ENCODE measurements at places on chromosomes 6 and 20.
A peak's percentile ranks its signal among the peaks of the same experiment; 100 is the strongest.

DNA sequence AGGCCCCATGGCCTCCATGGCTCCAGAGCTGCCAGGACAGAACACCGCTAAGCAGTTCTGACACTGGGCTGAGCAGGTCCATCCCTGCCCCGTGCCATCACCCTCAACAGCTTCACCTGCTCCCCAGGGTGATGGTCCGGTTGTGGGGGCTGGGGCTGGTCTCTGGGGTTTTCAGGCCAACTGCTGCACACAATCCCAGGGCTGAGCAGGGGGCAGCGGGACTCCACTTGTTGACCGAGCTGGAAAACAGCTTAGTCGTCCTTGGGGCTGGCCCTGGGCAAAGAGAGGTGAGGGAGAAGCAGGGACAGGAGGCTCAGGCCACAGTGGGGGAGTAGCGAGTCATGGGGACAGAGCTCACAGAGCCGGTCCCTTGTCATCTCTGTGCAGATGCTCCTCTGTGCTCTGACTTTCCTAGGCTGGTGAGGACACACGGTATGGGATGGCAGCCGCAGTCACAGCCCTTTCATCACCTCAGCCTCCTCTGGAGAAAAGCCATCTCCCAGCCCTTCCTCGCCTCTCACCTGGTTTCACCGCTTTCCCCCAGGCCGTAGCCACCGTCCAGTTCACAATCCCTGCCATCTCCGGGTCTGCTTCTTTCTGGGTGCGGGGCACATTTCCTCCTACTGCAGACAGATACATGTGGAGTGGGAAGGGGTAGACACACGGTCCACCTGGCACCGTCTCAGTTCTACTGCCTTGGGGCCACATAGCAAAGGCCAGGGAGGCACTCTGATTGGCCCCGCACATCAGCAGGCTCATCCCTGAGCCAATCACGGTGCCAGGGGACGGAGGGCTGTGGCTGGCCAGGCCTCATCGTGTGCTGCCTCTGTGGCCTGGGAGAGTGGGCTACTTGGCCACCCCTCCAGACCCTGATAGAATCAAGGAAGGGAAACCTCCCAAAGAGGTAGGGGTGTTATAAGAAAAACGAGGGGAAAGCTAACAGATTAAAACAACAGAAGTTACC lies 19.1 kb downstream of the MDFI start:
- no peak for DNase-seq

DNA sequence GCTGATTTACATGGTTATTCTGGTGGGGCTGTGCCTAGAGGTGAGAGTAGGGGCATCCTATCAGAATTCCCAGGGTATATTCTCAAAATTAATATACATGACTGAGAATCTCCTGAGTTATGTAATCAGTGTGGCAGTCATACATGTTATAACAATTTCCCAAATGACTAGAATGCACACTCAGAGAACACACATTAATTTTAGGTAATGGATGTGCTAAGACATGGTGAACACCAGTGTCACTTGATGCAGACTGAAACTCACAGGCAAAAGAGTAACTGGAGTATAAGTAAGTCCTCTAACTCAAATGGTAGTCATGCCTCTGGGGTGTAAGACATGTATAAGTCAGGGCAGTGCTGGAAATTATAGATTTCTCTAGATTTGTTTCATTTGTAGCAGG lies 1198.4 kb upstream of the CITED2 start:
- DNase-seq = peak; percentile 3

DNA sequence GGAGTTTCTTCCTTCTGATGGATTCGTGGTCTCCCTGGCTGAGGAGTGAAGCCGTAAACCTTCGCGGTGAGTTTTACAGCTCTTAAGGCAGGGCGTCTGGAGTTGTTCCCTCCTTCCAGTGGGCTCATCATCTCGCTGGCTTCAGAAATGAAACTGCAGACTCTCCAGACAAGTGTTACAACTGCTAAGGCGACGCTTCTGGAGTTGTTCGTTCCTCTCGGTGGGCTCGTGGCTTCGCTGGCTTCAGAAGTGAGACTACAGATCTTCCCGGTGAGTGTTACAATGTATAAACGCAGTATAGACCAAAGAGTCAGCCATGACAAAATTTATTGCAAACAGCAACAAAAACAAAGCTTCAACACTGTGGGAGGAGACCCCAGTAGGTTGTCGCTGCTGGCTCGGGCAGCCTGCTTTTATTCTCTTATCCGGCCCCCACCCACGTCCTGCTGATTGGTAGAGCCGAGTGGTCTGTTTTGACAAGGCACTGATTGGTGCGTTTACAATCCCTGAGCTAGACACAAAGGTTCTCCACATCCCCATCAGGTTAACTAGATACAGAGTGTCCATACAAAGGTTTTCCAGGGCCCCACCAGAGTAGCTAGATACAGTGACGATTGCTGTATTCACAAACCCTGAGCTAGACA lies 113.2 kb downstream of the GPX5 start:
- no peak for DNase-seq

DNA sequence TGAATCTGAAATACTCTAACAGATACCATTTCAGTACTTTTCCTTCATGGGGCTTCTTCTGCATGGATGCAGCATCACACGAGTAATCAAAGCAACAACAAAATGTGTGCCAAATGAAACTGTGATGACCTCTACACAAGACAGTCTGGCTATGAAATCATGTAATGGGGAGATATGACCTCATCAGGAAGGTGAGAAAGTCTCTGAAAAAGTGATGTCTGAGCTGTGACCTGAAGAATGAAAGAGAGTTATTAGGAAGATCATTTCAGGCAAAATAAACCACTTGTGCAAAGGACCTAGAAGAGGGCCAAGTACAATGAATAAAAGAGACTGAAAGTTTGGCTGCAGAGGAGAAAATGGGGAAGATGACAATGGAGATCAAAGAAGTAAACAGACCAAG lies 182.8 kb downstream of the PTPRK start:
- no peak for DNase-seq

DNA sequence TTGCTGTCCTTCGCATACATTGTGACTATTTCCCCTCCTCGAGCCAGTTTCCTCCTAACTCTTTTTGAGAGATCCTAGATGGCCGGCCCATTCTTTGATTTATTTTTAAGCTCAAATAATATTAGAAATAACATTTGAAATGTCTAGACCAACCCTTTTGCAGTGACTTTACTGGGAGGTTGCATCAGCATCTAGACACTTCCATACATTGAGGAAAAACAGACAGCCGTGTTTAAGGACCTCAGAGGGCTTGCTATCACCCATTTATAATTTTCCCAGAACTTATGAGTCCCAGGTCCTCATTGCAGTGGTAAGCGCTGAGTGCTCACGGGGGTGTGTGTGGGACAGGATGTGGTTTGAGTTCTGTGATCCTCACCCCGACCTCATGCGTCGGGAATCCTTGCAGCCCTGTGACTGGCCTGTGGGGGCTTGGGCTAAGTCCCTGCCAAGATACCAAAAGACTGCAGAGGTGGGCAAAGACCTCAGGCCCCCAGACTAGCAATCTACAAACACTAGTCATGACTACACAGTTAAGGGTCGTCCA lies at the start of gene GPX5:
GPX5 (plus strand) TSS at position 386 of the 544 bp plus-strand sequence; CDS start at position 519, 133 bp downstream.
- DNase-seq = no peak

- peak; percentile 94 for DNase-seq
Measured at GRCh38 chr6:26103770-26104456, 16.7 kb downstream of the HFE start.

DNA sequence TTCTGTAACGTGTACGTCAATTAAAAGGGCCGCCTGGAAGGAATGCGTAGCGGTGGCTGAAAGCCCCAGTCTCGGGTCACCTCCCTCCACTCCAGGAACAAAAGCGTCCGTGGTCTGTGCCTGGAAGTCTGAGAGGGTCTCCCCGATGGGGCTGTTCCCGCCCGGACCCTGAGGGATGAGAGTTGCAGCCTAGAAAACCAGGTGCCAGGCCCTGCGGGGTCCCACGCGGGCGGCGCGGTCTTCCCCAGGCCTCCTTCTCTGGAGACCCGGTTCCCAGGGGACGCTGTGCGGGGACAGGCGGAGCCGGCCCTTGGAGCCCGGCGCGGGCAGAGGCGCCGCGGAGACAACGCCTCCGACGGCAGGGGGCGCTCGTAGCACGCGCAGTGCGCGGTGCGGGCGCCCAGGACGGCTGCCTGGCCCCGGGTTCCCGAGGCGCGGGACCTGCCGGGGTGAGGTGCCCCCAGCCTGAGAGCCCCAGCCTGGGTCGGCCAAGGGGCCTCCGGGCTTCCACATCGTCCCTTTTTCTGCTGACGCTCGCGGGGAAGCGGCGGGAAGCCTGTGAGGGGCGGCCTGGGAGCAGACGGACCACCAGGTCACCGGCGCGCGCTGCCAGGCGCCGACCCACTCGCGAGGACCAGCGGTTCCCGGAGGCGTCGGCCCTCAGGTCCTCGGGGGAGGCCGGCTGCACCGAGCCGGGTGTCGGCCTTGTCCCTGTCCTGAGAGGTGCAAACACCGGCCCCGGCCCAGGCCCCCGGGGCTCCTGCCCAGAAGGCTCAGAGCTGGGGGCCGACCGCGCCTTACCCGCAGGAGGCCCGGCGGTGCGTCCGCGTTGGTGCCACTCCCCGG lies 5.3 kb upstream of the FOXC1 start:
- DNase-seq = peak; percentile 92

DNA sequence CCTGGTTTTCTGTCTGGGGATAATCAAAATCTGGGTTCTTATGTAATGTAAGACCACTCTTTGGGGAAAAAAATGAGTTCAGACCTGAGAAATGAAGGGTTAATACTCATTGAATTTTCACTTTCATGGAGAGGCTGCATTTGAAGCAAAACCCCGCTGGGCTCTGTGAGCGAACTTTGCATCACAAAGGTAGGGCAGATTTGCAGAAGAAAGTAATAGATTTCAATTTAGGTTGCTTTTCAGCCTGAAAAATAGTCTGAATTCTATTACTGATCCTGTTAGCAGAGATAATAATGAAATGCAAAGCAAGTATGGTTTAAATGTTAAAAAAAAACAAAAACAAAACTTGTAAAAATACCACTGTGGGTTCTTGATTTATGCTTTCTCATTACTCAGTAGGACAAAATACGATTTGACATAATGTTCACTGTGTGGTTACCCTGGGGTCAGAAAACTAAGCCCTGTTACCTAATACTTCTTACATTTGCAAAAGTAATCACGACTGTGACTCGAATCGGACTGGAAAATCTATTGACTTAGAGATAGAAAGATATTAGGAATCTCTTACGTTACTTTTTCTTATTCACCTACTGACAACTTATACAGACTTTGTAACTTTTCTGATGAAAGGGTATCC lies 72.2 kb downstream of the UST start:
- DNase-seq = peak; percentile 75

- no peak for DNase-seq
Measured at GRCh38 chr6:36050947-36051710, 23.5 kb downstream of the MAPK14 start.

- no peak for DNase-seq
Measured at GRCh38 chr20:37886851-37887297, 16.1 kb upstream of the VSTM2L start.

DNA sequence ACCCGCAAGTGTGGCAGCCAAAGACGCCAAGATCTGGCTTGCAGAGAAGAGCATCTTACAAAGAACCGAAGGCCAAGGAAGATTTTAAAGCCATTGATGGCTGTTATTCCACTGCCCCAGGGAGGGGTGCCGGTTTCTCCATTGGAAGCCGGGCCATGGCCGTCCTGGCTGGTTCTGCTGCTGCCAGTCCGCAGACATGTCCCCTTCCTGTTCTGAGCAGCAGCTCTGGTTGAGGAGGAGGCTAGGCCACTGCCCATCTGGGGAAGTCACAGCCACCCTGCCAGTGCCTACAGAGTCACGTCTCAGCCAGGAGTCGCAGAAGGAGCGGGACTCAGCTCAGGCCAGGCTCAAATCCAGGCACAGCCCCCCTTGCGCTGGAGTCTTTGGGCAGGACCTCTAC lies 42.6 kb upstream of the MRGBP start:
- no peak for DNase-seq

- DNase-seq = no peak
Measured at GRCh38 chr6:14591998-14592397, 474.4 kb downstream of the CD83 start.

GRCh38 chr6:30875244-30876038 lies 8.9 kb upstream of the DDR1 start:
- no peak for DNase-seq

GRCh38 chr6:128305976-128306375 lies 214.4 kb downstream of the PTPRK start:
- DNase-seq = no peak

GRCh38 chr6:90194371-90194841 lies 102.2 kb downstream of the BACH2 start:
- DNase-seq = peak; percentile 76

DNA sequence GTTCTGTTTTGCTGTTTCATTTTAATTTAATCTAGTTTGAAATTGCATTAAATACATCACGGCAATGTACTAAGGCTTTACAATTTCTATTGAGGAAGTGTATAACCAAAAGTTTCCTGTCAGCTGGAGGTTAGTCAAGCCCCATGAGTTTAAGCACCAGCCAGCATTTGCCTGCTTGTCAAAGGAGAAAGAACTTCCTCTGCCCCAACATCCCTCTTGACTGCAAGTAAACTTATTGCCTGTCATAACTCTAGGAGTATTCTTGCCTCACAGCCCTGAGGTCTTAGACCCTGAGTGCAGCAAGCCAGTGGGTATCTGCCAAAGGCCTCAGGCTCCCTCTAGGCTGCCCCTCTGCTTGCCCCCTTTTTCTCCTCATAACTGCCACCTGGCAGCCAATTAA lies 106.7 kb upstream of the INSM1 start:
- DNase-seq = no peak

DNA sequence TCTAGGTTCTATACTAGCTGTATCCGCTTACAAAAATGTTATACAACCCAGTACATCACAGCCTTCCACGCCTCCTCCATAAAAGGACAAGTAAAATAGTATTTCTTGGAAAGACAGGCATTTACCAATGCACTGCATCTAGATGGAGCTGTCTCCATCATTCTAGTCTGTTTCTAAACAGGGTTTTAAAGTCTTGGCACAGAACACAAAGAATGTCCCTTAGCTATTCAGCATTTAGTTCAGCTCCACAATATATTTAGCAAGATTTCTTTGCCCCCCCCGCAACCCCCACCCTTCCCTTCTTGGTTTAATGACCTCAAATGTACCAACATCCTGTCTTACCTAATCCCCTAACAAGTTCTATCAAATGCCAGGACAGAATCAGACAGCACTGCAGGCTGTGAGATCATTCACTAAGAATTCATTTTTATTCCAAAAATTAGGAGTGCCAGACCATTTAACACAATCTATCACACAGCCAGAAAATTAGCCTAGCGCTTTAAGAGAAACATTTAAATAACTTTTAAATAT lies 198.6 kb downstream of the BACH2 start:
- peak; percentile 77 for DNase-seq

- no peak for DNase-seq
Measured at GRCh38 chr20:57229490-57229889, 37.0 kb downstream of the BMP7 start.

DNA sequence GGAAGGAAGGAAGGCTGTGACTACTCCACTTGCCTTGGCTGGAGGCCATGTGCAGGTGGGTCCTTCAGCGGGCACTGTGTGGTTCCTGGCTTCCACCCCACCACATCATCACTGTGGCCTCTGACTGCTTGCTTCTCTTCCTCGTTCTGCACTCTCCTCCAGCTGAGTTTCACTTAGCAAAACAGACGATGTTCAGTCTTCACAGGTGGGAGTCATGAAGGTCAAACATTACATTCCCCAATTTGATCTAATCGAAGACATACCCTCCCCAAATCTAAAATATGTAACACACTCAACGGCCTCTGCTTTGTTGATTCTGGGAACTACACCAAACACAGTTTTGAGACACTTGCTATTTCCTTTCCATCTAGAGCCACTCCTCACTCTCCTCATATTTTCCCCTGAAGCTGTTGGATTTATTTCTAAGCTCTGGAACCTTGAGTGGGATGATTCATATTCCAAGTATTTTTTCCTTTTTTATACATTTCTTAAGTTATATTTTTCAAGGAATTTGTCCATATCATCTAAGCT lies 132.5 kb upstream of the FOXA2 start:
- DNase-seq = peak; percentile 72
